ENCODE measurements at places on chromosomes 16 and 17.

DNA sequence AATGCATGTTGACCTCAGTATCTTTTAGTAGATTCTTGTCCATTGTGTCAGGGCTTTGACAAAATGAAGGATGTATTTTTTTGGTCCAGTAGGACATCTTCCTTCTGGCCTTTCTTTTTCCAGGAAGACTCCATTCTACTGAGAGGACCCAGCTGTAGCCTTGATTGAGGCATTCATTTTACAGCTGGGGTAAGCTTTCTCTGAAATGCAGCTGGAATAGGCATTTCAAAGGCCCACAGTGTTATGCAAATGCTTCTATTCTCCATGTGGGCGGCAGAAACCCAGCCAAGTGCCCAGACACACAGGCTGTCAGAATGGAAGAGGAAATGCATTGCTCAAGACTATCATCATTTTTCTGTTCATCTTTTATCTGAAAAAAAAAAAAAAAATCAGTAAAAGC is 629.0 kb upstream of the CDH8 start:
- no peak for DNase-seq

DNA sequence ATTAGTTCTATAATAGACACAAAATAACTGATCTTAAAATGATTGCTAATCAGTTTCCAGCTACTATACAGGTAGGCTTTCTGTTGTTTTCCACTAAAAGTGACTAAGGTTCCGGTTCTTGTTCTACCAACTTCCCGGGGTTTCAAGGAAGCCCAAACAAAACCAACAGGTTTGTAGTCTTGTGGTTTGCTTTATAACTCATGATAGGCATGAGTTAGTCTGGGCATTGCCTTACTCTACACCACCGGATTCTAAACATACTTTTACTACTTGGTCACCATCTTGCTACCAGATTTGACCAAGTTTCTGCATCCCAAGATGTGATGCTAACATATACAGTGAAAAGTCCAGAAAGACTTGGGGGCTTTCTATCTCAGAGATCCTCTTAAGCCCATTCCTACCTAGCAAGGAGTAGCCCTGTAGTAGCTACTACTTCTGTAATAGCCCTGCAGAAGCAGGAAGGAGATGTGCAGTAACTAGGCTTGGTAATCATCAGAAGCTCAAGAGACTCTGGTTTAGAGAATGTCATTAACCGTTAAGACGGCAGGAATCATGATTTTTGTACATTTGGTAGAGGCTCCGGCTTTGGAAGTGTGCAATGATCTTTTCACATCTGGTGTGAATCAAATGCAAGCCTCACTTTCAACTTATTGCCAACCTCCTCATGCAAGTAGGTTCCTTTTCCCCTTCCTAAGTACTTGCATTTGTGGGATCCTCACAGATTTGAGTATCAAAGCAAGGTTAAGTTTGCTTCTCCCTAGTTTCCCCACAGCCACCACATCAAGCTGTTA is 1.6 kb downstream of the FAM117A start:
- DNase-seq = no peak

GRCh38 chr16:67542464-67542863 is 13.8 kb downstream of the RIPOR1 start:
- DNase-seq = no peak

DNA sequence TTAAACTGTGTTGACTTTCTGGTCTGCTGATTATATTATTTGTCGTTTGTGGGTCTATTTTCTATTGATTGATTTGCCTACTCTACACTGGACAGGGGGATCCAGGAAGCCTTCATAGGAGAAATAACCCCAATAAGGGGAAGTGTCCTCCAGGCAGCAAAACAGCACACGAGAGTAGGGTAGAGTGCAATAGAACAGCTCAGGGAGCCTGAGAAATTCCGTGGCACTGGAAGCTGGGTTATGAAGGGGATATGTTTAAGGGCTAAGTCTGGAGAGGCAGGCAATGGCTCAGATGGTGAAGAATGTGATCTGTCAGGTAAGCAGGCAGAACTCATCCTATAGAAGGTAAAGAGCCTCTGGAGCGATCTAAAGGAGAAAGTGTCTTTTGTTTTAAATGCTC is 20.9 kb downstream of the GP2 start:
- no peak for DNase-seq

GRCh38 chr16:51359141-51359955 is 208.3 kb upstream of the SALL1 start:
- no peak for DNase-seq

DNA sequence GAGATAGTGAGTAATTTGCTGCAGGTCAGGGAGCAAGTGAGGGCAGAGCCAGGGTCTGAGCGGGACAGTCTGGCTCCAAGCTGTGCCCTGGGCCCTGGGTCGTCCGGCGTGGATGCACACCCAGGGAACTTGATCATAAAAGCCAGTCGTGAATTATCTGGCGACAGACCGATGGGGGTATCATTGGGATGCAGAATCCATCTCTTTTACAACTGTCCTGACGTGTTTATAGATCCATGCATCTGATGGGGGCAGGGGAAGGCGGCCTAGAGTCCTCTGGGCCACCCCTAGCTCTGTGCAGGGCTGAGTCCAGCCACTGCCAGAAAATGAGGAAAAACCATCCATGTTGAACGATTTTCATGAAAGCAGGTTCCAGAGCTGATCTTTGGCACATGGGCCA is 332.8 kb downstream of the C16orf95 start:
- DNase-seq = no peak

GRCh38 chr16:85396879-85397871 is 215.9 kb upstream of the GSE1 start:
- DNase-seq = no peak

GRCh38 chr16:9206156-9206555 is 114.7 kb downstream of the HAPSTR1 start:
- no peak for DNase-seq

DNA sequence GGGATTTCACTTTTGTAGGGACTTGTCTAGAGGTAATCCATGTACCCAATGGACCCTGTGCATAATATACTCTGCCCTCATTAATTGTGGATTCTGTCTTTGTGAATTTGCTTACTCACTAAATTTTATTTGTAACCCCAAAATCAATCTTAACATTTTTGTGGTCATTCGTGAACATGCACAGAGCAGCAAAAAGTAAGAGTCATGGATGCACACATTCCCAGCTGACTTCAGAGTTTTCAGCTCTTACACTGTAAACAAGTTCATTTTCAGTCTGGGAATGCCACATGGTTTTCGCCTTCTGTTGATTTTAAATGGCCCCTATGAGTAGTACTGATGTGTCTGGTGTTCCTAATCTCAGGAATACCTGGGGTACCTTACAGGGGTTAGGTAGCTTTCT is 24.3 kb downstream of the TAC4 start:
- DNase-seq = no peak

DNA sequence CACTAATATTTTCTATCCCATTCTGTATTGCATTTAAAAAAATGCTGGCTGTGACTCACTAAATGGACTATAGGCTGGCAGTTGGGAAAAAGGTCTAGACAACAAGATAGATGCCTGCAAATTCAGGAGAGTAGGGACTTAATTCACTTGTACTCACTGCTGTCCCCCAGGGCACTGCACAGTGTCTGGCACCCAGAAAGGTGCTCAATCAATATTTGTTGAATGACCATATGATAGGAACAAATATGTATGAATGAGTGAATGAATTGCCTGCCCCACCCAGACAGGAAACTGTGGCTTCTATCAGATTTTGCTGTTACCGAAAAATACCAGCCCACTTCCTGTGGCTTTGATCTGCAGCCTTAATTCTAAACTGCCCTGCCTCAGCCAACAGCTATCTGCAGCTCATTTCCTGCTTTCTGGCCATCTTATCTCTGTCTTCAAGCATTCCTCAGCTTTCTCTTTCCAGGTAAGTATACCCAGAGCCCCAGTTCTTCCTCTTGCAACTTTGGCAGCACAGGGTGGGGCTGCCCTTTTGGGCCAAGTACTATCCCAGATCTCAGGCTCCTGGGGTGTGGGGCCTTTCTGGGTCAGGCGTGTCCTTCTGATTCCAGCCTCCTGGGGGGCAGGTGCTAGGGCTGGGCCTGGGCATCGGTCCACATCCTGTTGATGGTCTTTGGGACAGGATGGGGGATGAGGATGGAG is 15.3 kb upstream of the TNS4 start:
- DNase-seq = no peak

GRCh38 chr17:49484588-49484987 is 10.5 kb upstream of the NGFR start:
- no peak for DNase-seq

DNA sequence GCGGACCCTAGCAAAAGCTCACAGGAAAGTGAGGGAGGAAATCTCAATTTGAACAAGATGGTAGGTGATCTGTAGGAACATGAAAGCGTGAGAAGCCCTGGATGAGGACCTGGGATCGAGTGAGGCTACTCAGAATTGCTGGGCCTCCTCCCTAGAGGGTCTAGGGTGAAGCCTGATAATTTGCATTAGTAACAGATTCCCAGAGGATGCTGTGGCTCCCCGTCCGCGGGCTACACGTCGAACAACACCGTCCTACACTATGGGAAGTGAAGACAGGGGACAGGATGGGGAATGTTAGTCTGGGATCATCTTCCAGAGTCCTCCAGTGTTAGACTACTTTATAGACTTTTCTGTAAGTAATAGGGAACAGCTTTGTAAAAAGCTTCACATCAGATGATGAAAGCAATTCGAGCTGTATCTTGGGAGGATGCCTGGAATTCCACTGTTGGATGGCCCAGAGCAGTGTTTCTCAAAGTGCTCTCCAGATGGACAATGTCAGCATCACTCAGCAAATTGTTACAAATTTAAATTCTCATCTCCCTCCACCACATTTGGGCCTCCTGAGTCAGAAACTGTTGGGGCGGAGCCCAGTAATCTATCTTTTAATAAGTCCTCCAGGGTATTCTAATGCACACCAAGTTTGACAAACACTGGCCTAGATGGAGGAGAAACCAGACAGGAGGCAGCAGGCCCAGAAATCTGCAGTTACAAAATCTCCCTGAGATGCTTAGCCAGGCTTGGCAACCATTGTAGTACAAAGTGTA is 6.5 kb downstream of the FNDC8 start:
- DNase-seq = no peak

- DNase-seq = no peak
These were observed 9.8 kb downstream of the CA5A start for GRCh38 chr16:87926246-87927194.

GRCh38 chr17:222172-222571 is 40.7 kb upstream of the DOC2B start:
- no peak for DNase-seq

- peak; percentile 79 for DNase-seq
These were observed 111.7 kb downstream of the MAP2K6 start for GRCh38 chr17:69525920-69526841.

DNA sequence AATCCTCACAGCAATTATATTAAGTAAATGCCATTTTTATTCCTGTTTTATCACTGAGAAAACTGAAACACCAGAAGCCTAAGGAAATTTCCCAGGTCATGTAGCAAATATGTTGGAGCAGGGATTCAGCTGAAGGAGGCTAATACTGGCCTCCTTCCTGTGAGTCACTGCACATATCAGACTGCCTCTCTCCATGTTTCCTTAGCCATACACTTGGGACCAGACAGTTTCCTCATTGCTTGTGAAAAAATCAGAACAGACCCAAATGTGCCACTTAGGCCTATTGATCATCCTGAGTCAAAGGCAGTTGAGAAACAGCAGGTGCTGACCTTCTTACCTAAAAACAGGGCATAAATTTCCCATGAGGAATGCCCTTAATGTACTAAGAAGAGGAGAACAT is 18.9 kb upstream of the ELAC2 start:
- no peak for DNase-seq

DNA sequence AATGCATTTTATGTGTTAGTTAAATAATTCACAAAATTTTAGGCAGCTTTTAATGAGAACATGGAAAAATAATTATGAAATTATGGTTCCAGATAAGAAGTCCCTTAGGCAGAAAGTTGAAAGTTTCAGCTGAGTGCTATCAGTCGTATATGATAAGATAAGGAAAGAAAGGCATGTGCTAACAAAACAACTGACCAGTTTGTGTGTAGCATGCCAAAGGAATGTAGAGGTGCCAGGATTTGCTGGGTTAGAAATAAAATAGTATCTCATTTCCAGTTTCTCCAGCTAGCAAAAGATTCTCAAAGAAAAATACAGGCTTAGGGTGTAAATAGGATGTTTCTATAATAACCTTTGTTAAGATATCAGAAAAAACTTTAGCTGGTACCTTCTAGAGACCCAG is 1044.5 kb upstream of the CDH8 start:
- DNase-seq = no peak

DNA sequence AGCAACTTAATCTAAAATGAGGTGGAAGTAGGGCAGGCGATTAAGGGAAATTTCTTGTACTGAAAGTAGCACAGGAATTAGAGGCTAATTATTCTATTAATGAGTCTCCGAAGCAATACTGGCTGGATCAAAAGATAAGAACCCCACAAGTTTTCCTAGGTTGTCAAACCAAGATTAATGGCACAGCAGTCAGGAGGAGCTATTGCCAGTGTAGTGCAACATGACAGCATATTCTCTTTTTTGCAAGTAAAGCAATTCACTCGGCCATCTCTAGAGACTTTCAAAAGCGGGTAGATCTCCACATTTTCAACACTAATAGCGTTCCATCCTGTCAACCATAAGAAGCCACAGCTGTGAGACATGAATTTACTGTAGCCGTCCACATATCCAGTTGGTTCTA is 81.2 kb downstream of the CYB561 start:
- DNase-seq = no peak

- DNase-seq = no peak
These were observed 36.3 kb downstream of the DHRS7C start for GRCh38 chr17:9755083-9755482.

DNA sequence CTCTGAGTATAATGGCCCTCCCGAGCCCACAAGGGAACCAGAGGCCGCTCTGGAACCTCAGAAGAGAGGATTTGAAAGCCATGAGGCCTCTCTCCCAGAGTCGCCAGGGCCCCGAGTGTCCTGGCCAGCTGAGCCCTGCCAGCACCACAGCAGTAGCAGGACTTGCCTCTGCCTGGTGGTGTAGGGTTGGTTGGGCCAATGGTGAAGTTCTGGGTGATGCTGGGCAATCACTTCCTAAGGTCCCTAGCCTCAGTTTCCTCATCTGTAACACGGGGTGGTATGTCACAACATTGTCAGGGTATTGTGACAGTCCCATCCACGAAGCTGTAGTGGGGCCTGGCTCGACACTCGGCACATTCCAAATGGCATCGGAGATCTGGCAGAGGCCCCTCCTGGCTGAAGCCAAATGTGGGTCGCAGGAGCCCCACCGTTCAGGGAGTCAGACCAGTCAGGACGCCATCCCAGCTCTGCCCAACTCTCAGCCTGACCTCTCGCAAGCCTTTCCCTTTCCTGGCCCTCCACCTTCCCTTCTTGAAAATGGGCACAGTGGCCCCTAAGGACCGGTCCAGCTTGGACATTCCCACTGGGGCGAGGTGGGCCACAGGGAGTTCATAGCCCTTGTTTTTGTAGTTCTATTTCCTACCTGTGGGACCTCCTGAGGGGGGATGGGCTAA is 1.7 kb downstream of the NATD1 start:
- no peak for DNase-seq

- no peak for DNase-seq
These were observed 13.5 kb downstream of the MPG start for GRCh38 chr16:91484-91883.

All from glomerular endothelial cell (primary cell).